ENCODE measurements at places on chromosomes 2 and 18.

DNA sequence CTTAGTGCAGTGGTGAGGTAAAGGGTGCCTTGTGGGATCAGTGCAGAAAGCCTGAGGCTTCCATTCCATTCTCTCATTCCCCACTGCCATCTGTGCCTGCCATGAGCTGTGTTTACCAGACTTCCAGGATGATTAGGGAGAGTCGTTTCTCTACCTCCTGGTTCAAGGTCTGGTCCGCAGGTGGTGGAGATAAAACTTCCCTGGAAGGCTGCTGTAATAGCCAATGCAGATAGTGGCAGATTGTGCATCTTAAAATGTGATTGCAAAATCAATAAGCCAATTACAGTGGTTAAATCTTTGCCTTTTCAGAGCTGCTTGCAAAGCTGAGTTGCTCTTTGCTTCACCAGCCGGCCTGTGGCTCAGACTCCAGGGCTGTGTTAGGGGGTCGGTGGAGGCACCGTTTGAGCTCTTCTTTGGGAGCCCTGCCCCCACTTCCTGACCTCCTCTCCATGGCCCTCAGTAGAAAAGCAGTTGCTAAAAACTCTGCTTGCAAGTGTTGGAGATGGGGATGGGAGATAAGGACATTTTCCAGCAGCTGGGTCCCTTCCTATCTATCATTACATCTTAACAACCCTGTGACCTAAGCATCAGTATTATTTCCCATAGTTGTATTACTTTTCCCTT, 95.2 kb upstream of the HS6ST1 start:
- no peak for DNase-seq

- DNase-seq, result no peak
Observed at GRCh38 chr18:58682429-58683069, 11.3 kb downstream of the MALT1 start.

- DNase-seq, result no peak
Observed at GRCh38 chr2:229350117-229350805, 79.2 kb upstream of the PID1 start.

- DNase-seq, result no peak
Observed at GRCh38 chr2:128835974-128836373, 517.3 kb upstream of the HS6ST1 start.
